ENCODE measurements at places on chromosomes 16 and 17. TPM values are rescaled to one million over a fixed set of nuclear protein-coding genes. Genes with fewer than 3 reads are reported as not detected.

The SLC16A13 gene
- total RNA-seq, result 0.56 TPM

DNA sequence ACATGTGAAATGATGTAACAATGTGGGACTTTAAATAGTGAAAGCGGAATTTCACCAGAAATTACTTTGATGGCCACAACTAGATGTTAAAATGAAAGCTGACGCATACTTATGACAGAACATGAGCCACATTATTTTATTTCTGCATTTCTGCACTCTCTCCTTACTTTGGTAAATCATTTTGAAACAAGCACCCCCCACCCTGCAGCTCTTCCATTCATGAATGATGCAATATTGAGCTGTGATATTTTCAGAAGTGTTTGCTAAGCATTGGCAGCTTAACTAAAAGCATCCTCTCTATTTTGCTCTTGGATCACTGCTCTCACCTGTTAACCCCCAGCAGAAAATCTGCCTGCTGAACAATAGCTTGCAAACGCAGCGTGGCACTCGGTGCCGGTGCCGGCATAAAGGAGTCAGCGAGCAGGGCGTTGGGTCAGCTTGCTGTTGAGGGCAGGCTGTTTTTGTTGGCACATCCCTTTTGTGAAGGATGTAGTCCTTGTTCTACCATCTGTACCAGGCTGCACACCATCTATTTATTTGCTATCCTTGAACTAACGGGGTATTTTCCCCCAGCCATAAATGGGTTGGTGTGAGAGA lies 30.8 kb upstream of the CBLN1 start:
- no peak for DNase-seq

The TBC1D28 gene
- not detected for total RNA-seq

GRCh38 chr17:43219746-43220380 lies 8.2 kb downstream of the TMEM106A start:
- DNase-seq, result no peak

The CES3 gene
- 0.63 TPM for total RNA-seq

DNA sequence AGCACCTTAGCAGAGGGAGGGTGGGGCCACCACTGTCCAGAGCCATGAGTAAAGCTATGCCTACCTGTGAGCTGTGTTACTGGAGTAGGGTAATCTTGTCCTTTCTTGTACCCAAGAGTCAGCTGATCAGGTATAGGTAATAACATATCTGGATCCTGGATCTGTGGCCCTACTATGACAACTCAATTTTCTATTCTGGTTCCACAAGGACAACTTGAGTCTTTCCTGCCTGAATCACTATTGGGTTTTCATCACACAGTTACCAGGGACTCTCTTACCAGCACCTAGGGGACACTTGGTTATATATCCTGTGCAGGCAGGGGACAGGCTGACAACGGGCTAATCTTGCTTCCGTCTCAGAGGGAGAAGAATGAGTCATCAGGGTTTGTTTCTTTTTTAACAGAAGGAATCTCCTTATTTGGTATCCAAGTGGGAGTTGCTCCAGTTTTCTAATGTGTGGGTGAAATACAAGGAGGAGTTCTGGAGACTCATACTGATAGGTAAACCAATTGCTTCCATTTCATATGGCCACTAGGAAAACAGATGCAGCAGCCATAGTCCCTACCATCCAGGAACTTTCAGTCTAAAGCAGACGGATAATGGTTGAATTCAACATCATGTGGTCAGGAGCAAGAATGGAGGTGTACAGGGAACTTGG lies 6.8 kb downstream of the ZNF267 start:
- no peak for DNase-seq

- no peak for DNase-seq
These were observed 11.6 kb downstream of the ADAM11 start for GRCh38 chr17:44770166-44770925.

- DNase-seq, result no peak
These were observed 737 bp downstream of the NUDT16L1 start for GRCh38 chr16:4693956-4694641.

The ZG16 gene
- not detected for total RNA-seq

The CKLF gene
- total RNA-seq, result 23.4 TPM

GRCh38 chr17:10993126-10993525 lies 155.2 kb upstream of the PIRT start:
- DNase-seq, result no peak

DNA sequence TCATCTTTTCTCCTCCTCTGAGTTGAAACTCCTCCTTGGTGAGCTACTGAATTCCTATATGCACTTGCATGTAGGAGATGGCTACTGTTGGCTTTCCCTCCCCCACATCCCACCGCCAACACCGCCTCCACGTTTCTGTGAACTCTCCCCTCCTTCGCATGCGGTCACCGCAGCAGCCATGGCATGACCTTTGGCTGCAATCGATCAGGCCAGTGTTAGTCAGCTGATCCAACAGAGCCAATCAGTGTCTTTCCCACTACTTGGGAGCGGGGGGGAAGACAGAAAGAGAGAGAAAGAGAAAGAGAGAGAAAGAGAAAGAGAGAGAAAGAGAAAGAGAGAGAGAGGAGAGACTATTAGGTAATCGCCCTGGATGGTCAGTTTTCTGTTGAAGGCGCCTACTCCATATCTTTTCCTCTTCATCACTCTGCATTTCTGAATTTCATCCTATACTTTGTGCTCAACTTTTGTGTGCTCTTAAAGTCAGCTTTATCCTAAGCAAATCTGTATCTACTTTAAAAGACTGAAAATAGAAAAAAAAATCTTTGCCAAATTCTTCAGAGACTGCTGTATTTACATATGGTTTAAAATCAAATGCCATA lies 22.7 kb downstream of the ASGR1 start:
- no peak for DNase-seq

The KIF2B gene
- total RNA-seq, result not detected

- DNase-seq, result no peak
These were observed 616 bp downstream of the ACTG1 start for GRCh38 chr17:81511804-81512561.

DNA sequence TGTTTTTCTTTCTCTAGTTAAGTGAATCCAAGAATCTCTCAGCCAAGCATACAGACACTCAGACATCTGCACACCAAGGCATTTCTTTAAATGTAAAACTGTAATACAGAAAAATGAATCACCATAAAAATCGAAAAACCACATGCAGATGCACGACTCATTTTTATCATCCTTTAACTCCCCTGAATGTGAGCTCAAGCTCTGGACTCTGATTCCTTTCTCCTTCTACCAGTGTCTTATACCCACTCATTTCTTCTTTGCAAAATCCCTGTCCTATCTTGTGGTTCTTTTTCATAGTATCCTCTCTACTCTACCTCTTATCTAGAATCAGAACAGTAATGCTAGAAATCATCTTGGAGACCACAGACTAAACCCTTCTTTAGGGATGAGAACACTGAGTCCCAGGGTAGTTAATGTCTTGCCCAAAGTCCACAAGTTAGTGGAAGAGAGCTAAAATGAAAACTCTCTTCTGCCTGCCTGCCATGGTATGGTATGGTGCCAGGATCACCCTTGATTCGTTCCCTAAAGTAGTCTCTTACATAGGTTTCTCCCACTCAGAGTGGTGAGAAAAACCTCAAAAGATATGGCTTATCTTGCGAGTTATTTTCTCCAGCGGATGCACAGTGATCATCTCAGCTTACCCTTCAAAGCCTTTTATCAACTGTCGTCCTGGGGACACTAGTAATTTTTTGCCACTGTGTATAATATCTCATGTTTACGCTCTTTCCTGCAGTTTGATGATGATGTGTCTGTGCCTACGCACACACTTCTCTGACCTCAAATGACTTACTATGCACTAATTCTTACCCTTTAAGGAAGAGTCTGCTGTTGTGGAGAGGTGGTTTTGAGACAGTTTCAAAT lies 30.2 kb downstream of the BRD7 start:
- DNase-seq, result no peak

The HAGH gene
- 99.8 TPM for total RNA-seq

DNA sequence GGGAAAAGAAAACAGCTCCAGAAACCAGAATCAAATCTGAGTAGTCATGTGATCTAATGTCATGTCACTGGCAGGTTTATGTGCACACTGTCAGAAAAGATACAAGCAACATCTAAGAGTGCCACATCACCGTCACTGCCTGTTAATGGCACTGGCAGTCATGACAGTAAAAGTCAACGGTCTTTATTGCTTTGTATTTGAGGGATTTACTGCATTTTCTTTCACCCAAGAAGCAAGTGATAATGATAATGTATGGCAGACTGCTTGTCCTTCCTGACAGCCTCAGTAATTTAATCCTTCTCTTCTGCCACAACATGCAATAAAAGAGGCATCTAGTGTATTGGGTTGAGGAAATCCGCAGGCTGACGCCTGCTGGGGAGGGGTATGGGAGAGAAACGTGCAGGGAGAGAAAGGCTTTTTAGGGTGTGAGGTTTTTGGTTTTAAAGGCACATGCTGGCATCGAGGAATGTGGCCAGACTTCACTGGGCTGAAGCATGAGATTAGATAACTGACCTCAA lies 92.4 kb downstream of the RPGRIP1L start:
- no peak for DNase-seq

The TSNAXIP1 gene
- 4.1 TPM for total RNA-seq

The CNOT1 gene
- 112 TPM for total RNA-seq

The VAT1L gene
- total RNA-seq, result 10.4 TPM

DNA sequence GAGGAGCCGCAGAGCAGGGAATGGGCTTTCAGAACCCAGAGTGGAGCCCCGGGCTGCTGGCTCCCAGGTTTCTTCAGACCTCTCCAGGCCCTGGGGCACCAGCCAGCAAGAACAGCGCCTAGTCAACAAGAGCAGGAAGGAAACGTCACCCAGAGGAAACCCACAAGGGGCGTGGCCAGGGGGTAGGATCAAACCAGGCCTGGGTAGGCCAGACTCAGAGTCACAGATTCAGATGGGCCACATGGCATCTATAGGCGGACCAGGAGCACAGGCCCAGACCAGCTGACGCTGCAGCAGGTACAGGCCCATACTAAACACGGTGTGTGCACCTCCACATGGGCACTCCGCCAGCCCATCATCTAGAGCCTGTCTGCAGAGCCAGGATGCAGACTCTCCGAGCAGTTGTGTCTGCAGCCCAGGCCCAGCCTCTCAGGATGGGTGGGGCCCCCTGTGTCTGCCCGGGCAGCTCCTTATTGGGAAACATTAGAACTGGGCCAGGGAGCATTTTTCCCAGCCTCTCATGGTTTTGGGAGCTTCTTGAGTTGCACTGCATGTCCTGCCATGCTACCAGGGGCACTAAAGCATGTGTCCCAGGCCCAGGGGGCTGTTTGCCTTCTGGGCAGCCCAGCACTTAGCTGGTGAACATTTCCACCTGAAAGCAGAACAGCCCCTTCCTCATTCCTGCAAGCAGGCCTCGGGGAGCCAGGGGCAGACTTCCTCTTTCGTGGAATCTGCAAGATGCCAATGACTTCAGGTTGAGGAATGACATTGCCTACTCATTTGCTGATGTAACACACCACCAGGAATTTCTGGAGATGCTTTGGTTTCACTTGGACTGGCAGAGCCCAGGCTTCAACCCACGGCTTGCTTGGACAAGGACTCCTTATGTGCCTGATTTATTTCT lies at the start of gene NLRP1:
NLRP1 (minus strand) TSS at position 127 of the 904 bp plus-strand sequence. CDS start 552 bp downstream, outside the sequence.
- DNase-seq, result peak; percentile 83

DNA sequence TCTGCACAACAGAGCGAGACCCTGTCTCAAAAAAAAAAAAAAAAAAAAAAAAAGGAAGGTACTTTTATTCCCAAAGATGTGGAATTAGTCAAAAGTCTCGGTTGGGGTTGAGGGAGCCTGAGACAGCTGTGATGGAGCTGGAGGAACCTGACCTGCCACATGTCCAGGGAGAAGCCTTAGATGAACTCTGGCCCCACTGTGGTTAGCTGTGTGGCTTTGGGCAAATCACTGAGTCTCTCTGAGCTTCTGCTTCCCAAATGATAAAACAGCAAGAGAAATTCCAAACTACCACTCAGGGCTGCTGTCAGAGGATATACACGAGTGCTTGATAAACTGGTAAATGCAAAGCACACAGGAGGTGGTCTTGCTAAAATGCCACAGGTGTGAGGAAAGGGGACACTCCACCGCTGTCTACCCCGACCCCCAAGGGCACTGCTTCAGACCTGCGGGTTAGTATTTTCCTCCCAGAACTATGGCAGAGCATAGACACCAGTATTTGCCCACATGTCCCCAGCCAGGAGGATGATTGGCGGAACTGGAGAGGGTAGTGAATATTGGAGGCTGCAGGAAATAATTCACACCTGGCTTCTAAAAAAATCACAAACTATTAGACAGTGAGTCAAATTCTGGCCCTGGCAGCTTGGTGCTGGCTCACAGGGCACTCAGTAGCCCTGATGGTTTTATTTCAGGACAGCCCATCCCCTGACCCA lies 14.7 kb downstream of the DRC3 start:
- DNase-seq, result no peak

GRCh38 chr16:87919681-87919994 lies 16.7 kb downstream of the CA5A start:
- DNase-seq, result no peak

The ANKRD40 gene
- total RNA-seq, result 38.6 TPM

DNA sequence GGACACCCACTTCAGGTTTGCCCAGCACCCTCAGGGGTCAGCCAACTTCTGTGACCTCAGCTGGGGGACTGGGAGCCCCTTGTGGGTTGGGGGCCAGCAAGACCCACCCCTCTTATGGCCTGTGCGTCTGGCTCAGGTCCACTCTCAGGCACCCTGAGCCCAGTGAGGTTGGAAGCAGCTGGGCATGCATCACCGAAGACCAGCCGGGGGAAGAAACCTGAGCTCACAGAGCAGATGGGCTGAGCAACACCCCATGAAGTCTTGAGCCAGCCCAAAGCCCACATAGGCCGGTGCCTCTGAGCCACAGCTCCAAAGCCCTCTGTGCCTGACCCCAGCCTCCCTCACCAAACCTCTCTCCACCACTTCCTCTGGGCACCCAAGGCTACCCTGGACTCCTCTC lies 166.7 kb downstream of the RBFOX3 start:
- DNase-seq, result no peak

- no peak for DNase-seq
These were observed 373.0 kb upstream of the DYNLRB2 start for GRCh38 chr16:80167657-80168390.

DNA sequence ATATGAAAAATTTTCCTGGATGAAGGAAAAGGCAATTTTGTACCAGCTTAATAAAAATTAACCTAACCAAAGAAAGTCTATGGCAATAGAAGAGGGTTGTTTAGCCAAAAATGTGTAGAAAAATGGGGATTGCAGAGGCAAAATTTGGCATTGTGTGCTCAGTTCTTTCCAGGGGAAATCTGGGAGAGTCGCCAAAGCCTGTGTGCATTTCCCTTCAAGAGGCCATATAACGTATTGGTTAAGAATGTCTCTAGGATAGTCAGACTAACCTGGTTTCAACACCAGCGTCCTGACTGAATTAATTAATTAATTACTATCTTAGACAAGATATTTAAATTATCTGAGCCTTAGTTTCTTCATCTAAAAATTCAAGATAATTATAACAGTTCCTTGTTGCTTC lies 44.8 kb upstream of the HLF start:
- no peak for DNase-seq

DNA sequence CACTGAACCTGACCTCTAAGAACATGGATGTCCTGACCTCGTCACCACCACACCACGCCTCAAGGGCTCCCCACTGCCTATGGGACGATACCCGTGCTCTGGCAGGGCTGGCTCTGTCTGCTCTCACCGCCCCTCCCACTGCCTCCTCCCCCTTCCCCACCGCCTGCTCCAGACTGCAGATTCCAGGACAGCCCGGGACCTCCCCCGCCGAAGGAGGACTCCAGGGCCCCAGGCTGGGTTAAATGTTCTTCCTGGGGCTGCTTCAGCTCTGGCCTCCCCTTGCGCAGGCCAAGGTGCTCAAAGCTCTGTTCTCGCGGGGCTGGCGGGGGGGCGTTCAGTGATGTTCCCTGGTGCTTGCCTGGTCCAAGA lies 3.1 kb downstream of the NPW start:
- DNase-seq, result no peak

The B9D1 gene
- 6.3 TPM for total RNA-seq

The PIPOX gene
- 4.3 TPM for total RNA-seq

The NAGS gene
- not detected for total RNA-seq

The CLEC10A gene
- 5.8 TPM for total RNA-seq

Measured in thoracic aorta (tissue), 2 donors.